ENCODE measurements at places on chromosomes 2 and 18. TPM values are rescaled to one million over a fixed set of nuclear protein-coding genes. Genes with fewer than 3 reads are reported as not detected.

Gene PLGLB1
- total RNA-seq: not detected

Gene NT5C1B
- total RNA-seq: not detected

DNA sequence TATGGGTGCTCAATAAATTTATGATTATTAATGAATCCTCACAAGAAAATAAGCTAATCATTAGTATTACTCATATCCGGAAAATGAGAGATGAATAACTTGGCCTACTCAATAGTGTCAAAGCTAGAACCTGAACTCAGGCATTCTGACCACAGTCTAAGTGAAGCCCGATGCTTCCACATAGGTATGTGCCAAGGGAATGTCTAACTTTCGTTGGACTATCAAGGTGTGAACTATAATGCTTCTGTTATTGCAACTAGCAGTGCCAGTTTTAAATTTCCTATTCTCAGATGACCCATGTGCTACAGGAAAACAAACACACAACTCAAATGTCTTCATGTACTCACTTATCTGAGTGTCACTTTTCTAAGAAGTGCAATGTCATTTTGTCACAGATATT is 1.8 kb downstream of the BARD1 start:
- no peaks in the 10 kb centered on the region for H3K36me3 ChIP-seq
- no peaks in the 10 kb centered on the region for H3K27me3 ChIP-seq
- peak overlapping the region; percentile 60 for H3K4me3 ChIP-seq
- H3K4me1 ChIP-seq: no peaks in the 10 kb centered on the region

DNA sequence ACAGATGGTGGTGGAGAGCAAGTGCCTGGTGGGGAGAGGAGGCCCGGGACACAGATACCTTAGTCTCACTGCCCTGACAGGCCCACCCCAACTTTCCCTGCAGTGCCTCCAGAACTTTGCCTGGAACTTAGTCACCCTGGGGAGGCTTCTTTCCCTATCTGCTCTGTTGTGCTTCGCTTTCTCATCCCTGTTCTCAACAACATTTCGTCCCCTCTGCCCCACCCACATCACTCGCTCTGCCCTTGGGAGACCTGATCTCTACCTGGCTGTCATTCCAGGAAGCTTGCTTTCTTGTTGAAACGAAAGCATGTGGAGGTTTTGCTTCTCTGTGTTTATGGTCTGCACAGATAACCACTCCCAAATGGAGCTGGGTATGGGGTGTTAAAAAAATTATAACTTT is 93.8 kb downstream of the PRKCE start:
- no peaks in the 10 kb centered on the region for H3K4me1 ChIP-seq
- no peaks in the 10 kb centered on the region for H3K36me3 ChIP-seq
- H3K27ac ChIP-seq: peak overlapping the region; percentile 59
- DNase-seq: no peak
- no peak overlapping the region for H3K4me3 ChIP-seq
- H3K27me3 ChIP-seq: no peaks in the 10 kb centered on the region

DNA sequence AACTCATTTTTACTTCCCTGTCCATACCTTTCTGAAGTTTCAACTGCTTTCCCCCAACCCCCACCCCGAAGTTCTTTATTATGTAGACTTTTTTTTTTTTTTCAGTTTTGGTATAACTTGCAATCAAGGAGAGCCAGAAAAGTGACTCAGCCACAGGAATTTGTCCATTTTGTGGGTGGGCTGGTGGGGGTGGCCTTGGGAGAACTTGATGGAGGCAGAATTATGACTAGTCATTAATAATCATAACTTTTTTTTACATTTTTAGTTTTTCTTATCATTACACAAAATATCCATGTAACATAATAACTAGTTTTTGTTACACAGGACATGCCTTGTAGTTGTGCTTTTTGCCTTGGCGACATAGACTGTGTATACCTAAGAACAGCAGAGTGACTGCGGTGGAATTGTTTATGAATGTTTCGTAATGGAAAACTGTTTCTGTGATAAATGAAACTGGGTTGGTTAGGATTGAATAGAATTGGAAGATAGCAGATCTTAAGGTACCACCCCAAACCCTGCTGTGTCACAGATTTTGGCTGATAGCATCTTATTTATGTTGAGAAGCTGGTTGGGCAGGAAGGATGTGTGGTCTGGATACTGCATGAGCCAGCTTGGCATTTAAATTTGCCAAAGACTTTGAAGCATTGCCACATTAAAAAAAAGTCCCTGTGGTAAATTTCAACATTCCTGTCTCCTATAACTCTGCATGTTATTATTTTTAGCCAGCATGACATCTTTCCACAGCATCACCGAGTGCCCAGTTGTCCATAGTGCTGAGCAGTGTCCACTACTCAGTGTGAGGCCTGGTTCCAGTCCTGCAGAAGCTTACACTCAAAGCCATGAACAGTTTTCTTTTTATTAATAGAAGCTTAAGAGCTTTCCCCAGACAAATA is 30.7 kb downstream of the LYPD6B start:
- no peak for DNase-seq
- peak overlapping the region; percentile 20 for H3K27ac ChIP-seq
- no peaks in the 10 kb centered on the region for H3K4me1 ChIP-seq
- no peaks in the 10 kb centered on the region for H3K27me3 ChIP-seq
